ENCODE measurements at places on chromosomes 7 and 10. TPM values are rescaled to one million over a fixed set of nuclear protein-coding genes. Genes with fewer than 3 reads are reported as not detected.

GRCh38 chr10:48897441-48897790 lies 42.2 kb downstream of the LRRC18 start:
- DNase-seq, result no peak

DNA sequence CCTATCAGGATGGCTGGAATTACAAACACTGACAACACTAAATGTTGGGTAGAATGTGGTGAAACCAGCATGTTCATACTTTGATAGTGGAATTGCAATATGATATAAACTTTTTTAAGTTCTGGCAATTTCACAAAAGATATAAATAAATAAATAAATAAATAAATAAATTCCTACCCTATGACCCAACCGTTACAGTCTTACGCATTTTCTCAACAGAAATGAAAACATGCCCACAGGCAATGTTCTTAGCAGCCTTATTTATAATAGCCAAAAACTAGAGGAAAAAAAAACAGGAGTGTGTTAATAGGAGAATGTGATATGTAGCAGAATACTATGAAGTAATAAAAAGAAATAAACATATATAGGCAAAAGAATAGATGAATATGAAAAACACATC lies 318.9 kb downstream of the IPMK start:
- no peak for DNase-seq

DNA sequence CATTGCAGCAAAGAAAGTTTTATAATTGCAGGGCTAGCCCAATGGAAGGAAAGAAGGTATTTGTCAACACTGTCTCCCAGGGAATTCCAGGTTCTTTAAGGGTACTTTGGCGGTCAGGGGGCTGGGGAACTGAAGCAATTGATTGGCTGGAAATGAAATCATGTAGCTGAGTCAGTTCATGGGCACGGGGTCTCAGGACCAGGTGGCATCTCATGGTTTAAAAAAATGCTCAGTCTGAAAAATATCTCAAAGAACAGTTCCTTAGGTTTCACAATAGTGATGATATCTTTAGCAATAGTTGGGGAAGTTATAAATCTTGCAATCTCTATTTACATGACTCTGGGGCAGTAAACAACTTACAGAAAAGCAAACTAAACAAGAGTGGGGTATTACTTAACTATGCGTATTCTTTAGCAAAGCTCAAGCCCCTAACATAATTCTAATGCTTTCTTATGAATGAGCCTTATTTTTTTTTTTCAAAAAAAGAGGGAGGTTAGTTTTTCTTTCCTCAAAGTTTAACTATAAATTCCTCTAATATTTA lies 376.9 kb upstream of the NRG3 start:
- DNase-seq, result no peak

GIMAP5 gene
- total RNA-seq, result not detected

- DNase-seq, result no peak
These were observed 63.6 kb upstream of the MNX1 start for GRCh38 chr7:157073949-157074624.

FEZF1 gene
- total RNA-seq, result not detected

PKD2L1 gene
- total RNA-seq, result not detected

MYL10 gene
- total RNA-seq, result not detected

GATA3 gene
- total RNA-seq, result not detected

- no peak for DNase-seq
These were observed 42.9 kb downstream of the MKLN1 start for GRCh38 chr7:131370523-131370968.
